Suppressor macrophage treated with lipopolysaccharide for 1 hour (primary cell): ENCODE measurements at places on chromosomes 4 and X.

- DNase-seq: peak; percentile 52
Observed at GRCh38 chr4:165364452-165365080, 14.2 kb upstream of the CPE start.

GRCh38 chr4:1622238-1622637, 61.9 kb downstream of the FAM53A start:
- DNase-seq: no peak

DNA sequence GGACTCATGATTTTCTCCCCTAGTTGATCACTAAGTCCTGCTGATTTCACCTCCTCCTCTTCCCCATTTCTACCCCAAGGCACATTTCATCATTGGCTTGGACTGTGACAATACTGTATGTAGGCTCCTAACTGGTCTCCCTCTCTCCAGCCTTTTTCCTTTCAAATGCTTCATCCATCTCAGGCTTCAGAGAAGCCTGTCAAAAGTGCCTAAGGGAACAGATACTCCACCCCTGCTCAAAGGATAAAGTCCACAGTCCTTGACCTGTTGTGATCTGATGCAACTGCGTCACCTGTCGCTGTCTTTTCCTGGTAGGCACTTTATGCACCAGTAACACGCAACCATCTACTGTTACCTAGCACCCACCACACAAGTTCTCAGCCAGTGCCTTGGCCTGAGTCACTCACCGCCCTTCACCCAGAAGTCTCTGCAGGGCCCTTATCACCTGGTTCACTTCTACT, 12.8 kb downstream of the SCARB2 start:
- DNase-seq: peak; percentile 85

DNA sequence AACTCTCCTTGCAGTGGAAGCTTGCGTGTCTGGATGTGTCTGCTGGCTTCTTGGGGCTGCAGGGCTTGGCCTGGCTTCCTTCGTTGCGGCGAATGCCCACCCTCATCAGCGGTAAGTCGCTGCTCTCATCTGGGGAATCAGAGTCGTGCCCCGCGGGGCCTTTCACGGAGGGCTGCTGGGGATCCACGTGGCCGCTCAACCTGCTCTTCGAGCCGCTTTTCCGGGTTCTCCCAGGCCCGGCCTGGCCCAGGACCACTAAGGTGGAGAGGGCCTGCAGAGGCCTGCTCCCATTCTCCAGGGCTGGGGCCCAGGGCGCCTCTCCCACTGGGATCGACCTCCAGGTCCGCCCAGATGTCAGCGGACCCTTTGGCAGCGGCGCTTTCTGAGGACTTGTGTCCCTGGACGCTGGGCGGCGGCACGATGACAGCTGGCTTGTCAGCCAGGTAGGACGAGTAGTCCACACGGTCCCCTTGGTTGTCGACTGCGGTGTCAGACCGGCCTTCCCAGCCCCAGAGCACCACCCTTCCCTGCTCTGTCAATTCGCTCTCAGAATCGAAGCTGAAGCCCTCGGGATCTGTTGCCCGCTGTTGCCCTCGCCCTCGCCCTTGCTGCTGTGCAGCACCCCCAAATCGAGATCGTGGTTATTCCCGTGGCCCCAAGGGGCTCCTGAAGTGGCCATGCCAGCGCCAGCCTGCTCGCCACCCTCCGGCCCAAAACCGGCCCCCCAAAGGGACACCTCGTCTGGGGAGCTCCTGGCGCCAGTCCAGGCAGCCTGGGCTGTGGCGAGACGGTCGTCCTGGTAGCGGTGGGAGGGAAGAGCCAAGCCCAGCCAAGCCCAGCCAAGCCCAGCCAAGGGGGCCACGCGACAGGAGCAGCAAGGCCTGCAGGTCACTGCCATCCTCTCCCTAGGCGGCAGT, 37.8 kb upstream of the NHSL2 start:
- DNase-seq: no peak

DNA sequence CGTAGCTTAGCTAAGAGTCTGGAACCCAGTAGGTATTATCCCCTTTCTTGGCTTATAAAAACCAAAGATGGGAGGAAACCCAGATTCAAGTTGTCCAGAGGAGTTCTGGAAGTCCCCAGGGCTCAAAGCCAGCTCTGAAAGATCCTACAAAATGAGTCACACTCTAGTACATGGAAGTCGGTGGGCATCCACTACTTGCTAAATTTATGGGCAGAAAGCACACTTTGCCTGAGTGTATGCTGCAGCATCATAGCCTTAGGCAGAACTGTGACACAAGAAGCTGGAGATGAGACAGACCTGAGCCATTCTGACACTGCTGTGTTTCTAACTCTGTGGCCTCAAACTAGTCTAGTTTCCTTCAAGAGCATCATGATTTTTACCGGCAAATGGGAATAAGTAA, 429.3 kb downstream of the AFF2 start:
- peak; percentile 16 for DNase-seq

DNA sequence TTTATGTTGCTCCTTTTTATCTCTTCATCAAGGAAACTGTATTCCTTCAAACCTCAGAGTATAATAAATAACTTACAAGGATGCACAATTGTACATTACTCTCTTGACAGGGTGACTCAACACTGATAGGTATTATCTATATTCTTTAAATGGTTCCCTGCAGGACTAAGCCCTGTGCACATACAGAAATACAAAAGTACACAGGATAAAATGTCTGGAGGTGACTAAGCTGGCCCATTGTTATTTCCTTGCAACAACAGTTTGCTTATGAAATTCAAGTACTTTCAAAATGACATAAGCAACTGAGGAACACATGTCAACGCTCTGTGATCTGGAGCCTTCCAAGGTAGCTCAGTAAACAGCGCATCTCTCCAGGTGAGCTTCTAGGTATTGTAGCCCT, 83.8 kb upstream of the RPL34 start:
- no peak for DNase-seq

DNA sequence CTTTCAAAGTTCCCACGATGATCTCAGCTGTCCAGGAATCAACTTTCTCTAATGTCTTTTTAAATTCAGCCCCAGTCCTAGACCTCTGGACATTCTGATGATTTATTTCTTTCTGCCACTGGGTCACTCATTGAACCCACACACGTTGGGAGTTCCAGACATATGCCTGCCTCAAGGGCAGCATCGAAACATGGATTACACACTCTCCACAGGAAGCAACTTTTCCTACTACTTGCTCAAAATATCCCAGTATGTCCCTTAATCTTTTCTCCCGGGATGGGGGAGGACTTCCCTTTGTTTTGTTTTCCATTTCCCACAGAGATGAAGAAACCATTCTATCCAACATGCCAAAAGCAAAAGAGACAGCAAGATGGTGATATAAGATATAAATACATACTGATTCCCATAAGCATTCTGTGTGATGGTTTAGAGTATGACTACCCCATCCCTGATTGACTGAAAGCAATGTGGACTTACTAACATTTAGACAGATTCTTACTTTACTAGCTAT, 79.8 kb upstream of the PPARGC1A start:
- DNase-seq: no peak

GRCh38 chrX:16204538-16204937, 37.3 kb downstream of the MAGEB17 start:
- no peak for DNase-seq

DNA sequence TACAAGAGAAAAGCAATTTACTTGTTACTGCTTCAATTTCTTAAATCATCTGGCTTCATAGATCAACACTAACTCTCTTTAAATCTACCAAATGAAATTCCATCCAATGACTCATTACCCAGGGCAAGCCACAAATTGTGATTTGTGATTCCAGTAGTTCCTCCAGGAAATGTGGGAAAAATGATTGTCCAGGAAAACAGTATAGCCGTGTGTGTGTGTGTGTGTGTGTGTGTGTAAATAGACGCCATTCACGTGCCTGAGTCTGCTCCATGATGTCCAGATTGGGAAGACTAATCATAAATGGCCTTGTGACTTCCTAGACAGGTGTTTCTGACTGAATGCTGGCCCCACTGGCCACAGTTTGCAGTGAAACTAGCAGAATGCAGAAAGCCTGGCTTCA, 121.3 kb downstream of the HS6ST2 start:
- DNase-seq: no peak

- peak; percentile 61 for DNase-seq
Observed at GRCh38 chr4:73575660-73576059, 44.6 kb downstream of the RASSF6 start.

GRCh38 chr4:116005037-116005805, 891.8 kb upstream of the NDST4 start:
- DNase-seq: no peak

DNA sequence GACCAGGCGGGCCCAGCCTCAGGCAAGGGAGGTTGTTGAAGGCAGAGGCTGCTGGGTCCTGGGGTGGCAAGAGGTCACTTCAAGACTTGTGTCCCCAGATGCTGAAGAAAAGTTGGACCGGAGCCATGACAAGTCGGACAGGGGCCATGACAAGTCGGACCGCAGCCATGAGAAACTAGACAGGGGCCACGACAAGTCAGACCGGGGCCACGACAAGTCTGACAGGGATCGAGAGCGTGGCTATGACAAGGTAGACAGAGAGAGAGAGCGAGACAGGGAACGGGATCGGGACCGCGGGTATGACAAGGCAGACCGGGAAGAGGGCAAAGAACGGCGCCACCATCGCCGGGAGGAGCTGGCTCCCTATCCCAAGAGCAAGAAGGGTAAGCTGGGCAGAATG, 4.4 kb downstream of the PQBP1 start:
- no peak for DNase-seq

DNA sequence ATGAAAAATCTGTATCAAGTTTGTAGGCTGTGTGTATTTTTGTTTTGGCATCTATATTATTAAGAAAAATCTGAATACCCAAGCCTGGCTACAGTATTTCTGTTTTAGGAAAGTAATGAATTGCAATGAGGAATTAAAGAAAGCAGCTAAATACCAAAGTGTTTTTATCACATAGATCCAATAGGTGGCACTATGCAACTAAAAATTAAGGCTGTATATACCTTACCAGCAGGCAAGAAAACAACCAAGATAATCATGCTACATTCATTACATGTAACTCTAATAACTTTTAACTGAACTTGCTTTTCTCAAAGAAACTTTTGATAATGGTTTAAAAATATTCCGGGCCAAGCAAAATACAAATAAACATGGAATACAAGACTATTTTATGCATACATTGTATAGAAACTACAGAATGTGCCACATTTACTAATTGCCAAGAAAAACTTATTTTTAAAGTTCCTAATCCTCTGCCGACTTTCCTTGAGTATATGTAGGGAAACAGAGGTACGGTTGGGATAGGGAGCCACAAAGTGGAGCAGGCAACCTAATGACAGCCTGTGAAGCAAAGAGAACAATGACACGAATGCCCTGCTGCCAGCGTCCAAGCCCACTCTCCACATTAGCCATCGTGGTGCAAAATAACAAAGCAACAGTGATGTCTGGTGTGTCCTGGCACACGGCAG, 63.7 kb downstream of the SEC24D start:
- peak; percentile 67 for DNase-seq

DNA sequence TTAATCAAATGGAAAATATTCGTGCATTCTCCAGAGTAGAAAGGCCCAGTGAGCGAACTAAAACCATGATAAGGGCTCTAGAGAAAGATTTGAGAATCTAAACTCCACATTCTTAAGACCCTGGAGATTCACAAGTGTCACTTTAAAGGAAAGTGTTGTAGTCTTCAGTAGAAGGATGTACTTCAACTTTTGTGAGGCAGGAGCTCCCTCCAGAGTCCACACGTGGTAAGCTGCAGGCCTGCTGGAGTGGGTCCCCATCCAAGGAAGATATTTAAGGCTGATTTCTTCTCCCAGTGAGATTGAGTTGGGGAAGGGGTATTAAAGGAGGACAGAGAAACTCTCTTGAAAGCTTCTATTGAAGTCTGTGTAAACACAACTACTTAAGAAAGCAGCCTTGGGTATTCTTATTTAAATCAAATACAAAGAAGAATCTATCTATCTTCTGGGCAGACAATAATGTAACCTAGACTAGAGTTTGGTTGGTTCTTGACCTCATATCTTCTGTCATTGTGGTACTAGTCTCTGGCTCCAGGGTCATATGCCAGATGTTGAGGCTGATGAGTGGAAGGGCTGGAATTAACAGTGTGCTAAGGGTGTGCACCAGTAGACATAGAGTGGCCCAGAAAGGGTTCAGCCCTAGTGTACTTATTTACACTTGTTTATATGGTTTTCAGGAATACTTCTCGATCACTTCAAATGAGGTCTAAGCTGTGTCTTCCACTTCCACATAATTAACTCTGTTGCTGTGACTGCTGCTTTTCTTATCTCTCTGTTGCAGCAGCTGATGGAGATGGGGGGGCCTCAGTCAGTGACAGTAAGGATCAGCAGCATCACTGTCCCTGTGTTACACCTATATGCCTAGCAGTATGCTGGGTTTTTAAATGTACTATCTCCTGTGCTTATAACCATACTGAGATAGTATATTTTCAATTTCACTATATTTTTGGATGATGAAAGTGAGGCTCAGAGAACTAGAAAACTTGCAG, 76.1 kb downstream of the HMGB2 start:
- DNase-seq: peak; percentile 66

DNA sequence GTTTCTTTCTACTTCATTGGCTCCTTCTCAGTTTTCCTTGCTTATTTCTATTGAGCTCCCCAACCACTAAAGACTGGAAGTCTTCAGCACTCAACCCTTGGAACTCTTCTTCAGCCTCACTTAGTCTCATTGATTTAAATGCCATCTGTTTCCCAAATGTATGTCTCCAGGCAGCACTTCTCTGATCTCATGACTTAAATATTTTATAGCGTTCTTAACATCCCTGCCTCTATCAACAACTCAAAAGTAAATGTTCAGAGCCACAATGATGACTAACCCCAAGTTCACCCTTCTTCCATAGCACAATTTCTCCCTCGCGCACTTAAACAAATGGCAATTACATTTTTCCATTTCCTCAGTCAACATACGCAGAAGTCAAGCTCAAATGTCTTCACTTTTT, 1393.3 kb downstream of the ARAP2 start:
- peak; percentile 10 for DNase-seq

- DNase-seq: no peak
Observed at GRCh38 chr4:73730292-73730691, 10.1 kb upstream of the CXCL8 start.

GRCh38 chr4:5423670-5424069, 284.7 kb downstream of the EVC2 start:
- no peak for DNase-seq

DNA sequence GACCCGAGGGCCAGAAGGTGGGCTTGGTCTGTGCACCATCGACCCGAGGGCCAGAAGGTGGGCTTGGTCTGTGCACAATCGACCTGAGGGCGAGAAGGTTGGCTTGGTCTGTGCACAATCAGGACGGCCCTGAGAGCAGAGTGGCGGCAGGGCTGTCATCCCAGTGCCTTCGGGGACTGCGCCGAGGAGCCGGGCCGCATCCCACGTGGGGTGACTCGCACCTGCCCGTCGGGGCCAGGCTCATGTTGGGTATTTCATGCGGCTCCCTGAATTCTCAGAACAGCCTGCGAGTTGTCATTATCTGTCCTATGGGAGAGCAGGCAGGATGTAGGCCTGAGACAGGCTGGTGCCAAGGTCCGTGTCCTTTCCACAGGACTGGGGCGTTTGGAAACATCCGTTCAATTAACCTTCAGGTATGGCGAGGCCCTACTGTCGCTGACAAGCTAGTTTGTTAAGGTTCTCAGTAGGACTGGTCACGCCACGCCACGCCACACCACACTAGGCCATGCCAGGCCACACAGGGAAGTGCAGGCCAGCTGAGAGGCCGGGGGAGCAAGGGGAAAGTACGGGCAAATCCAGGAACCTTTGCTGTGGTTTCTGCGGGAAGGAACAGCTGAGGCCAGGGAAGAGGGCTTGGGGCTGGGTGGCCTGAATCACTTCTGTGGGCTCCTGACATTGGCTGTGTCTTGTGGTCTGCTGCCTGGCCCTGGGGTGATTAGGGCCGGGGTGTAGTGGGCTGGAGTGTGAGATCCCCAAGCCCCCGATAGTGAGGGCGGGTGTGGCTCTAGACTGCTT, 182.9 kb downstream of the AFAP1 start:
- DNase-seq: peak; percentile 87
